ENCODE measurements at places on chromosomes 1 and 21. TPM values are rescaled to one million over a fixed set of nuclear protein-coding genes. Genes with fewer than 3 reads are reported as not detected.

The SHCBP1L gene
- not detected for total RNA-seq

DNA sequence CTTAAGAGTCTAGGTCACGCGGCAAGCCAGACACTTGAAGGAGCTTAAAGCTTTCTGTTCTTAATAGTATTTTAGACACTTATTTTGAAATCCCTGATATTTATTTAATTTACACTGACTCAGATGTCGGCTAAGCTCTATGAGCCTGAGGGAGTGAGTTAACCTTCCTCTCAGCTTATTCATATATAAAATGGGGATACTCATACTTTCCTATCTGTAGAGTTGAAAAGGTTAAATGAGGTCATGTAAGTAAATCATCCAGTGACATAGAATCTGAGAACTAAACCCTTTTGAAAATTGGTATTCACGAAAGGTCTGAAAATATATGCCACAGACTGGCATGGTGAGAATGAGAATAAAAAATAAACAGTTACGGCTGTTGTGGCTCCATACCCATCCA, 1.4 kb upstream of the GPR161 start:
- DNase-seq = no peak

DNA sequence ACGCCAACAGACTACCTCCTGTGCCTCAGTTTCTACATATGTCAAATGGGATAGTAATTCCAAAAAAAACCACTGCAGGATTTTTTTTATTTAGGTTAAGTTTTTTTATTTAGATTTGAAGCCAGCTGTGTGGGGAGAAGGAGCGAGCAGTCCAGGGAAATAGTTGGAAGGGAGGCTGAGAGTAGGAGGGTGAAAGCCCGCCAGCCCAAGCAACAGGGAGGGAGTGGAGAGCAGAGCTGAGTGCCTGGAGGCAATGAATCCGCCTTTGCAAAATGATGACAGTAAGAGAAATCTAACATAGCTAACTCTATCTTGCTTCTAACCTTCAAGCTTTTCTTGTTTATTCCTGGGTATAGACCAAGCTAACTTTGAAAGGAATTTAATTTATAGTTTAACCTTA, 15.6 kb upstream of the C1orf198 start:
- no peak for DNase-seq

GRCh38 chr21:27715131-27715530, 748.2 kb upstream of the ADAMTS5 start:
- no peak for DNase-seq

- DNase-seq = no peak
These were observed 68.7 kb upstream of the LRIF1 start for GRCh38 chr1:111032295-111032897.

DNA sequence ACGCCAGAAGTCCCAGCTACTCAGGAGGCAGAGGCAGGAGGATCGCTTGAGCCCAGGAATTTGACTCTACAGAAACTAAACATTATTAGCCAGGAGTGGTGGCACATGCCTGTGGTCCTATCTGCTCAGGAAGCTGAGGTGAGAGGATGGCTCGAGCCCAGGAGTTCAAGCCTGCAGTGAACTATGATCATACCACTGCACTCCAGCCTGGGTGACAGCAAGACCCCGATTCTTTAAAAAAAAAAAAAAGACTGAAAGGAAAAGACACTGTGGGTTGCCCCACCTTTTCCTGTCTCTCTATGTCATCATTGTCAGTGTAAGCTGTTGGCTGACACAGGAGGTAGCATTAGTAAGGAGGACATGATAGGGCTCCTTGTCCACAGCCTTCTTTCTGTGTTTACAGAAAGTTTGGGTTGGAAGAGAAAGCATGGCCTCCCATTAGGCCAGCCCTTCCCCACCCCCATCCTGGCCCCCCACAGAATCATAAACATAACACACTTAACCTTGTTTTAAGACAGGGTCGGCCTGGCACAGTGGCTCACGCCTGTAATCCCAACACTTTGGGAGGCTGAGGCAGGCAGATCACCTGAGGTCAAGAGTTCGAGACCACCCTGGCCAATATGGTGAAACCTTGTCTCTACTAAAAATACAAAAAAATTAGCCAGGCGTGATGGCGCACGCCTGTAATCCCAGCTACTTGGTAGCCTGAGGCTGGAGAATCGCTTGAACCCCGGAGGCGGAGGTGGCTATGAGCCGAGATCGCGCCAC, 20.6 kb upstream of the RCAN3 start:
- no peak for DNase-seq

DNA sequence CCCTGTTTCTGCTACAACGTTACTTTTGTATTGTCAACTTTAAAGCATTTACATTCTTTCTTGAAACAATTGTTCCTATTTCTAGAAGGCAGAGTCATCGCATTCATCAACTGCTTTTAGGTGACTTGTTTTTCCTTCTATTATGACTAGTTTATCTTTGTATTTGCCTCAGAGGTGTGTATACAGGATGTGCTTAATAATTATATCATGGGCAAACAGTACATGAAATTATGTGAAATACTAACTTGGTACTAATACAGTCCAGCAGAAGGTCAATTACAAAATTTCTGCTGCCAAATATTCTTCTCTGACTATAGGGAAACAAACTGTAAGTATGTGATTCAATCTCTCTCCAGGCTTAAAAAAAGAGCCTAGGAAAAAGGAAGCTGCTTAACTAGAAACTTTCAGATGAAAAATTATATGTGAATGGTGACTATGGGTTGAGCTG, 101.6 kb downstream of the C4BPA start:
- no peak for DNase-seq

DNA sequence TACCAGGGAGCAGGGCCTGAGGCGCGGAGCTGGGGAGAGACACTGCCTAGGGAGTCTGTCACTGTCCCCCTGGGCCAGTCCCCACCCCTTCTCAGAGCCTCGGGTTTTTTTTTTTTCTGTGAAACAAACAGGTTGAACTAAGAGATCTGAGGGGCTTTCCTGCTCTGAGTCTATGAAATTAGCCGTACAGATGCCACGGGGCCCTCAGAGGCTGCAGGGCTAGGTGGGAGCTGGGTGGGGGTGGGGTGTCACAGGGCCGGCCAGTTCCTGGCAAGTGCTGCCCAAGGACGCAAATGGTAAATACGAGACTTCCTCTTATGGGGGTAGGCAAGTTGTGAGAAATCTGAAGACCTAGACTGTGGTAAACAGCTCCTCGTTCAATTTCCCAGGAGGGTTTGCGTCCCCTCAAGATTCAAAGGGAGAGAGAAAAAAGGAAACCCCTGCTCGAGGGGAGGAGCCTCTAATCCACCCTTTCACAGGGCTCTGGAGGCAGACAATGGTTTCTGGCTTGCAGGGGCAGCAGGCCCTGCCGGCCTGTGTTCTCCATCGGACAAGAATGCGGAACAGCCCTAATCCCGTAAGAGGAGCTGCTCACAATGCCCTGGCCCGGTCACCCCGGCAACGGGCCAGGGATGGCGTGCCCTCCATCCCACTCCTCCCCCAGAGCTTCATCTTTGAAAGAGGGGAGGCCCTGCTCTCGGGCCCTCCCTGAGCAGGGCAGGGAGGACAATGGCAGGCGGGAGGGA, 7.8 kb downstream of the NUAK2 start:
- peak; percentile 71 for DNase-seq

DNA sequence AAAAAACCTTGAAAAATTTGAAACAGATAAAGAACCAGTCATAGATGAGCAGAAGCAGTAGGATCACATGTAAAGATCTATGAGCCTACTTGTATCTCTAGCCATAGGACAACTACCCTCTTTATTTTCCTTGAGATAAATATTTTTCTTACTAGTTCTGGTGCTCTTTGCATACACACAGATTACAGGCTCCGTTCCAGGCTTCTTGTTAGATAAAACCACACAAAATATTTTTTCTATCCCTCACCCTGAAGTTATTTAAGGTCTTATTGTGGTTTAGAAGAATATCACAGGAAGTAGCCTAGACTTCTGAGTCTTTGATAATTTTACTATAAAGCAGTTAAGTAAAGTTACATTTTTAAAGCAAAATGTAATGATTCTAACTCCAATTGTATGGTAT, 512.2 kb downstream of the NEGR1 start:
- no peak for DNase-seq

DNA sequence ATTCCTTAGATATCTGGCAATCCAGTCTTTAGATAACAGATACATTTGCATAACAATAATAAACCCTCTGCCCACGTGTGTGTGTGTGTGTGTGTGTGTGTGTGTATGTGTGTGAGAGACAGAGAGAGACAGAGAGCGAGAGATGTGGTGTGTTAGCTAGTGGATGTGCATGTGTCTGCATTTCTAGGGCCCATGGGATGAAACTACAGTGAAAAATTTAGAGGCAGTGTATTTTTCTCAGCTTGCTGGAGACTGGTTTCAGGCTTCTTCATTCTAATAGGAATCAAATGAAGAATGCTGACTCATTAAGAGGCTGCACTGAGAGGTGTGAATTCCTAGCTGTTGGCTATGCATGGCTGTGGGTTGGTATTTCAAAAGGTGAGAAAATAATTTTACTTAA, 303.2 kb downstream of the LMX1A start:
- DNase-seq = no peak

DNA sequence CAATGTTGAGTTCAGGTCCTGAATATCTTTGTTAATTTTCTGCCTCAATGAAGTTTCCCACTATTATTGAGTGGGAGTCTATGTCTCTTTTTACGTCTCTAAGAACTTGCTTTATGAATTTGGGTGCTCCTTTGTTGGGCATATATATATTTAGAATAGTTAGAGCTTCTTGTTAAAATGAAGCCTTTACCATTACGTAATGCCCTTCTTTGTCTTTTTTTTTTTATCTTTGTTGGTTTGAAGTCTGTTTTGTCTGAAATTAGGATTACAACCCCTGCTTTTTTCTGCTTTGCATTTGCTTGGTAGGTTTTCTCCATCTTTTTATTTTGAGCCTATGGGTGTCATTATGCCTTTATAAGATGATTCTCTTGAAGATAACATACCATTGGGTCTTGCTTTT, 10.9 kb downstream of the CLCA4 start:
- no peak for DNase-seq

DNA sequence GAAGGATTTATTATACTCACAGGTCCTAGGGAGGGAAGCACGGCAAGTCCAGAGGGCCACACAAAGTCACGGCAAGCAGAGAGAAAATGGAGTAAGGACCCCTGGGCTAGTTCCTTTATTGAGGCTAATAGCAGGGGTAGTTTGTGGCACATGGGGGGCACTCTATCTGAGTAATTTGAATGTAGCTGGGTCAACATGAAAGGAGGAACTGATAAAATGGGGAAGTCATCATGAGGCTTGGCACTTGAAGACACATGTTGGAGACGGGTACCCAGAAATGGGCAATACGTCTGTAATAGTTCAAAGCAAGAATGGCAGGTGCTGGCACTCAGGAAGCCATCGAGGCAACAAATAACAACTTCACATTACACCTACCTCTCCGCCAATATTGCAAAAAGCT, 1136.4 kb downstream of the MRPL39 start:
- no peak for DNase-seq

The AKR7A3 gene
- total RNA-seq = 0.36 TPM

- DNase-seq = no peak
These were observed 17.4 kb downstream of the KANK4 start for GRCh38 chr1:62301726-62302390.

DNA sequence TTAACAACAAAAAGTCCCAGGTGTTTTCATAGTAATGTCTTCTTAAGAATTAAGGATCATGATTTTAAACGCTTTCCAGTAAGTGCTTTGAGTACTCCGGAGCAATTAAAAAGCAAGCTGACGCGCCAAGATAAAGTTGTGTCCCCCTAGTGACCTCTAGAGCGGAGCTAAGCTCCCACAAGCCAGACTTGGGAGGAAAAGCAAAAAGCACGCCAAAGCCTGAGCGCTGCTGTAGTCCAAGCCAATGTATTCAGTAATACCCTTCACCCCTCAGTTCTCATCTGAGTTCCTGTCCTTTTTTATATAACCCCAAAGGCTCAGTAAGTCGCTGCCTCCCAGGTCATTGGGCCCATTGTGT, 3.5 kb upstream of the SLC44A5 start:
- no peak for DNase-seq

DNA sequence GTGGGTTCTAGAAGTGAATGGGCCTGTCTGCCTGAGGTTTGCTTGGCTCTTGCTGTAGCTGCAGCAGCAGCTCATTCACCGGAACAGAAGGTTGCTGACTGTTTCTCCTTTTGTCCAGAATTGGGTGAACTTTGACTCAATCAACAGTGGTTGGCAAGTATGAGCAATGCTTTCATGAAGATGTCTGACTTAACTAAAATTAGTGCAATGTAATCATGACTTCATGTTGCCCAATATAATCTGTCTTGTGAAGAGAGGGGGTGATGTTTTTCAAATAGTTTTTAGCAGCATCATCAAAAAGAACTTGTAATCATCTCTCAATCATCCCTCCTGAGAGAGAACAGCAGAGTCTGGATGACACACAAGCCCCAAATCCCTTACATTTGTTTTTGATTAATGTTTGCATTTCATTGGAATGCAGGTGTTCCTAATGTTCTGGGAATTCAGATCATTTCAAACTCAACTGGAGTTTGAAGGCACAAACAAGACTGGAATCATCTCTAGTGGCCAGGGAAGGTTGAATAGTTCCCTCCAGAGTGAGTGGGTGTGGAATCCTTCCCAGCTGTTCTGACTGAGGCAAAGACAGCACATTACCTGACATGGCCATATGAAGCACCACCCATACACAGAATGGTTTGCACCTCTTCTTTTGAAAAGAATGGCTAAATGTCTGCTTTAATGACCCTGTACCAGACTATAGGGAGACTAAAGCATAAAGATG, 82.9 kb downstream of the HLX start:
- DNase-seq = no peak

DNA sequence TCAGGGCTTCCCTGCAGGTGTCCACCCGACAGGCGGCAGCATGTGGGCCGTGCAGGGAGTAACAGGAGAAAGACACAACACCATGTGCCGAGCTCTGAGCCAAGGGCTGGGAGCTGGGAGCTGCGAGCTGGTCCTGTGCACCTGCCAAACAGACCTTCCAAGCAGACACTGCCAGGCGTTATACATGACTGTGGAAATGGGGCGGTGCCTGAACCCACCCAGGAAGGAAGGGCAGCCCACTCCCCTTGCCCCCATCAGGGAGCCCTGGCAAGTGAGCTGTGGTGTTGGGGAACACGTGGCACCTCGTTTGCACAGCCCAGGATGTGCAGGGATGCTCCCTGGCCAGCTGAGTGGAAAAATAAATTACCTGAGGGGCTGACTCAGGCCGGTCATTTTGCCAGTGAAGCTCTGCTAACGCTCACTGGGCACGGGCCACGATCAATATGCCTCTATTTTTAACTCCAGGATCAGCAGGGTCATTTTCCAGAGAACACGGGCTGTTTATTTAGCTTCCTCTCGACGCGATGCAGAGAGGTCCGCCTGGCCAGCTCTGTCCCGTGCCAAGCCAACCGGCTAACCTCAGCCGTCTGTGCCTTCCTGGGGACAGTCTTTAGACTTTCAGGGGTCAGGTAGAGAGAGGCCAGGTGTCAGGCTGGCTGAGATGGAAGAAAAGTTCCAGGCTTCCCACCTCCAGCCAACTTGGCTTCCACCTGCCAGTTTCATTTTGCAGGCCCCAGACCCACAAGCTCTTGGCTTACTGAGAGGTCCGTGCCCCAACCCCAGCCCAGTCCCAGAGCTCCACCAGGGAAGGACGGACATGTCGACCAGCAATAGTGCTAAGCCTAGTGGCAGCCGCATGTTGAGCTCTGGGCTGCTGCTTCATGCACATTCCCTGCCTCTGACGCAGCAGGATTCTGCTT, 196.7 kb upstream of the VAMP3 start:
- peak; percentile 21 for DNase-seq

GRCh38 chr1:8666389-8667167, 150.9 kb downstream of the RERE start:
- DNase-seq = no peak

Measured in psoas muscle (tissue), 8 donors.